Activated CD8-positive, alpha-beta T cell treated with anti-CD3 and anti-CD28 coated beads, Interleukin-2, amount 10 ng/mL, durations not matched to agents 7 days and 5 days (primary cell): ENCODE measurements at places on chromosomes 2 and 18. TPM values are rescaled to one million over a fixed set of nuclear protein-coding genes. Genes with fewer than 3 reads are reported as not detected.

Gene RND3
- total RNA-seq = not detected

Gene FTCDNL1
- total RNA-seq = 1.9 TPM

Gene SP140
- total RNA-seq = 57.5 TPM

Gene DLGAP1
- total RNA-seq = not detected

Gene XDH
- total RNA-seq = not detected

Gene AFF3
- total RNA-seq = 7.1 TPM

Gene ARHGEF33
- 0.08 TPM for total RNA-seq

Gene SLC5A7
- total RNA-seq = not detected

- DNase-seq = no peak
Measured at GRCh38 chr2:171524018-171524401, 1.7 kb downstream of the CYBRD1 start.

- DNase-seq = no peak
Measured at GRCh38 chr2:165058476-165059265, 103.3 kb upstream of the SLC38A11 start.

DNA sequence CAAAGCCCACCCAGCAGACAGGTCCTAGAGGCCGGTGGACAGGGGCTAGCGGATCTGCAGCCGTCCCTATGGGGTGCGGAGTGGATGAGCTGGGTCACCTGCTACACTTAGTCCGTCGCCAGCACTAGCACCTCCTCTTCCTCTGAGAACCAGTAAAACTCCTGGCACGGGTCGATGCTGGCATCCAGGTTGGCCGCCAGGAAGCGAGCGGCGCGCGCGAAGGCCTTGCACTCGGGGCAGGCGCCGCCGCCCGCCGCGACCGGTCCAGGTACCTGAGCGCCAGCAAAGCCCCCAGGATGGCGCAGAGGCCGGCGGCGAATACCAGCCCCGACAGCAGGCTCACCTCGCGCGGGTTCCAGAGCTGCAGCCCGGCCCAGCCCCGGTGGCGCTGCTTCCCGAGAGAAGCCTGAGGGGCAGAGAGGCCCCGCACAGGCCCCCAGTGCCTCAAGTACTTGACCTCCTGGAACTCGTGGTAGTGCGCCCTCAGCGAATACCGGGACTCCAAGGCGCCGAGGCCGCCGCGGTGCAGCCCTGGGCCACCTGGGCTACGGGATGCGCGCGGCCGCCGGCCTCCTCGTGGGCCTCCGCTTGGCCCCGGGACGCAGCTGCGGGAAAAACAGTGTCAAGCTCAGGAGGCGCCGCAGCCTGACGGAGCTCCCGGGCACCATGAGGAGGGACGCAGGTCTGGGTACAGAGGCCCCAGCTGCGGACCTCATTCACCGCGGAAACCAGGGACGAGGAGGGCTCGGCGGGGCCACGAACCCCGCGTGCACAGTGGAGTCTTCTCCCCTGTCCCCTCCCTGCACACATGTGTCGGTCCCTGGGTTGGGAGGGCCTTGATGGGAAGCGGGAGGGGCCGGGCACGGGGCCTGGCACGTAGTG is 27.5 kb upstream of the ALPP start:
- DNase-seq = no peak

DNA sequence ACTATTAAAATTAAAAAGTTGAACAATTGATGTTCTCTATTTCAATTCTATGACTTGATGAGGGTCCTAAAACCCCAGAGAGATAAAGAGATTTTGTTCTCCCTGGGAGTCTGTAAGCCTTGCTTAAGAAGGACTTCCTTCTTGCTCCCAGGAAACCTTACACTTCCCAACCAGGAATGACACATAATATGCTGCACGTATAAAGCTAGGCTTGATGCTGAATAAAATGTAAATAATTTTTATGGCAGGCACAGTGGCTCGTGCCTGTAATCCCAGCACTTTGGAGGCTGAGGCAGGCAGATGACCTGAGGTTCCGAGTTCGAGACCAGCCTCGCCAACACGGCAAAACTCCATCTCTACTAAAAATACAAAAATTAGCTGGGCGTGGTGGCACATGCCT is 27.8 kb downstream of the SPIRE1 start:
- DNase-seq = no peak

- peak; percentile 73 for DNase-seq
Measured at GRCh38 chr2:240567872-240568677, at the start of gene RNPEPL1. RNPEPL1 (plus strand) TSS chr2:240568484; CDS start chr2:240568587, 103 bp downstream.

DNA sequence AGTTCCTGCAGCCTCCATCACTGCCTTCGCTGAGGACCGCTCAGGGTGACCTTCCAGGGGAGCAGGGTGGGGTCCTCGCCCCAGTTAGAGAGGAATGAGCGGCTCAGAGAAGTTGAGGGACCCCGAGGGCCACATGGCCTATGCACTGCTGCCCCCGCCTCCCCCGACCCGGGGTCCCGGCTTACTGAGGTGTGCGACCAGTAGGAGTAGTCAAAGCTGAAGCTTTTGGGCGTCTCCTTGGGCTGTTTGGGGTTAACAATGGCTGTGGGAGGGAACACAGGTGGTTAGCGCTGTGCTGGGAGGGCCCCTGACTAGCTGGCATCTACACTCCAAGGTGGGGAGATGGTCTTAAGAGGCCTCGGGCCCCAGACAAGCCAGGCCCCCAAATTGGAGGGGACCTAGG is 31.0 kb downstream of the KIF1A start:
- no peak for DNase-seq

DNA sequence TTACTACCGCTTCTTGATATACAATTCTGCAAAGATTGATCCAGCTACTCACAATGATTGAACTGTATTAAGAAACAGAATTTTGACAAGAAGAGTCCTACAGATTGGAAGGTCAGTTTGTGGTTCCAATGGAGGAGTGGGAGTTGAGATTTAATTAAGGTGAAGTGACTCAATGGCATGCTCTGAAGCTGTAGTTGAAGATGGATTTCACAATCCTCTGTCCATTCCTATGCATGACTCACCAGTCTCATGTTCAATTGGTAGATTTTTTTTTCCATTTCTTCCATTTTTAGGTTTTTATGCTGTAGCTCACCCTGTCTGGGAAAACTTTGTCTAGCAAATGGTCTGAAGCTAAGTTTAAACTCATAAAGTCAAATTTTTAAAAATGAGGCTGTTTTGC is 83.3 kb downstream of the DPP4 start:
- DNase-seq = no peak

DNA sequence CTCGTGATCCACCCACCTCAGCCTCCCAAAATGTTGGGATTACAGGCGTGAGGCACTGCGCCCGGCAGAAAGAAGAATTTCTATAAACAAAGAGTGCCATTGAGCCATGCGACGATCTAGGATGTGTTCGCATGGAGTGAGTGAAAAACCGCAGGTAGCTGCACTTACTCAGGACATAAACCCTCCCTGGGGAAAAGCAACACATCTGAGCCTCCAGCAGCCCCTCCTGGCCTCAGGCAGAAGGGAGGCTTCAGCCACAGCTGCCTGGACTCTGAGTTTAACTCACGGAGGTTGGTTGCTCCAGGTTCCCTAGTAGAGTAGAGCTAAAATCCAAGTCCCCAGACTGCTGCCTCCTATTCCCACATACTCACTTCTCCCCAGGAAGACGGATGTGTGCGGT is 11.3 kb upstream of the STK25 start:
- no peak for DNase-seq

DNA sequence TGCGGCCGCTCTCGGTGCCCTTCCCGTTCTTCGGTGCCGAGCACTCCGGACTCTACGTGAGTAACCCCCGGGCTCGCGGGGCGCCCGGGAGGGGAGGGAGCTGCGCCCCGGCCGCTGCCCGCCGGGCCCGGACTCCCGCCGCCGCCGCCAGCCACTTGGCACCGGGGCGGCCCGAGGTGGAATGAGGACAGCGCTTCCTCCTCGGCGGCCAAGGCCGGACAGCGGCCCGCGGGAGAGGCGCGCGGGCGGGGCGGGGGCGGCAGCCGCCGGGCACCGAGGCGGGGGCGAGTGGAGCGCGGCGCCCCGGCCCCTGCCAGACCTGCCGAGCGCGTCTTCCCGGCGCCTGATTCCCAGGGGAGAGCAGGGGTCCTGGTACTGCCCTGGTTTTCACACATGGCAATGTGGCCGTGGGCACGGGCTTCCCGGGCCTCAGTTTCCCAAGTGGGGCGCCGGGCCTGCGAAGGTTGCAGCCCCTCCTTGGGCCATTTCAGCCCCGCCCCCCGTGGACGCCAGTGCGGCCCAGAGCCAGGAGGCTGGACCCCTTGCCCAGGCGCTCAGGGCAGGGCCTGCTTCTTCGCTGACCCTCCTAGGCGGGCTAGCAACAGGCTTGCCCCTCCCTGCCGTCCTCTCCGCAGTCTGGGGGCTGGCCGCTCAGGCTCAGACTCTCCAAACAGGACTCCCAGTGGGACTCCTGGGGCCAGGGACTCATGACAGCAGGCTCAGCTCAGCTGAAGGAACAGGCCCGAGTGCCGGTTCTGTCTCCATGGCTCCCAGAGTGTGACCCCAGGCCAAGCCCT is 775 bp downstream of the SNED1 start:
- DNase-seq = no peak

DNA sequence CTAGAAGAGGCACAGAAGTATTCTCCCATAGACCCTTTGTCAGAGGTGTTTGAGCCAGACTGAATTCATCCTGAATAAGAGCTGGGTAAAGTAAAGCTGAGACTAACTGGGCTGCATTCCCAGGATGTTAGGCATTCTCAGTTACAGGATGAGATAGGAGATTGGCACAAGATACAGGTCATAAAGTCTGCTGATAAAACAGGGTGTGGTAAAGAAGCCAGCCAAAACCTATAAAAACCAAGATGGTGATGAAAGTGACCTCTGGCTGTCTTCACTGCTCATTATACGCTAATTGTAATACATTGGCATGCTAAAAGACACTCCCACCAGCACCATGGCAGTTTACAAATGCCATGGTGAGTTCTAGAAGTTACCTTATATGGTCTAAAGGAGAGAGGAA is 364.9 kb upstream of the TMEFF2 start:
- DNase-seq = no peak

- DNase-seq = no peak
Measured at GRCh38 chr18:11176481-11176881, 27.1 kb upstream of the PIEZO2 start.

- DNase-seq = no peak
Measured at GRCh38 chr2:29159125-29159524, 43.9 kb downstream of the CLIP4 start.

DNA sequence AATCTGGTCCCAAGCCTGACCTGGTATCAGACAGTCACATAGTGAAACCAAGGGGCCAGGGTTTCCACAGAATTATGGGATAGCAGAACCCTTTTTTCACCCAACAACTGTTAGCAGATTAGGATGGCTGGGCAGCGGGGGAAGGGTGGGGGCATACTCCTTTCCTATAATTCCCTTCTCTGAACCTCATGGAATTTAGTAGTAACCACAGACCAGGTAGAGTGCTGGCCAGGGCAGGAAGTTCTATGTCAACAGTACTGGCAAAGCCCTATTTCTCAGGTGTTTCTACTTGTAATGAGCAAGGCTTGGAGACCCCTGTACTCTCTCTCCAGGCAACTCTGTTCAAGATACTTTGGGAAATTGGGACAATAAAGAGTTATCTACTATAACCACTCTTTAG is 174.6 kb downstream of the THADA start:
- DNase-seq = no peak

- no peak for DNase-seq
Measured at GRCh38 chr2:56681659-56682396, 498.0 kb downstream of the CCDC85A start.

- no peak for DNase-seq
Measured at GRCh38 chr2:184206045-184206444, 392.3 kb upstream of the ZNF804A start.

DNA sequence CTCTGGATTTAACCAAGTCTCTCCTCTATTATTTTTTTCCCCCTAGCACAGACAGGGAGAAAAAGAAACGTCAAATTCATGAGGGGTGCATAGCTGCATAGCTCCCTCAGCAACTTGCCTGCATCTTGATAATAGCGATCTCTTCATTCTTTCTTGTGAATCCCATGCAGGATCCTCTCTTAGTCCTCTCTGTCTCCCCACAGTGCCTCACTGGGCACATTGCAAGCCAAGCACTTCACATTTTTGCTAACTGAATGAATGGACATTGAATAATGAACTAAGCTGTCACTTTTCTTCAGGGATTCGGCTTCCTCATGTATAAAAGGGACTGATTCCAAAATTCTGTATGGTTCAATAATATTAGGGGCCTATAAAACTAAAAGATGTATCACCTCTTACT is 2.9 kb upstream of the EPB41L3 start:
- no peak for DNase-seq

DNA sequence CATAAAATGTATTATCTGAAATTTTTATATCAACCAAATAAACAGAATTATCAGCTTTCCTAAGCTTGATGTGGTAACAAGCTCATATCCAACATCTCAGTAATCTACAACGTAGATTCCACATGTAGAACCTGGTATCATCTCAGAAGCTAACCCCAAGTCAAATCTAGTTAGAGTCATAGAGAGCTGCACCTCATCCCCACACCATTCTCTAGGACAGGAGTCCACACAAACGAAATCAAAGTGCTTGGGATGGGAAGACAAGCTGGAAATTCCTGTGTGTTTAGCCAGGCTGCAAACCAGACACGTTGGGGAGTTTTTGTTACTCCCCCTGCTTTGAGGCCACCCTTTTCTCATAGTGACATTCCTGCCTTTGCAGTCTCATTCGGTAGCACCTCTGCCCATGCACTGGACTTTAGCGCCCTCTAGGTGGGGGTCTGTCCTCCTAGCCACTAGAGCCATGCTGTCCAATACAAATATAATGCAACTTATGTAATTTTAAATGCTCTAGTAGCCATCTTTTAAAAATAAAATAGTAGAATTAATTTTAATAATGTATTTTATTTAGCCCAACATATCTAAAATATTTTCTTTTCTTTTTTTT is 28.1 kb upstream of the SATB2 start:
- peak; percentile 44 for DNase-seq

DNA sequence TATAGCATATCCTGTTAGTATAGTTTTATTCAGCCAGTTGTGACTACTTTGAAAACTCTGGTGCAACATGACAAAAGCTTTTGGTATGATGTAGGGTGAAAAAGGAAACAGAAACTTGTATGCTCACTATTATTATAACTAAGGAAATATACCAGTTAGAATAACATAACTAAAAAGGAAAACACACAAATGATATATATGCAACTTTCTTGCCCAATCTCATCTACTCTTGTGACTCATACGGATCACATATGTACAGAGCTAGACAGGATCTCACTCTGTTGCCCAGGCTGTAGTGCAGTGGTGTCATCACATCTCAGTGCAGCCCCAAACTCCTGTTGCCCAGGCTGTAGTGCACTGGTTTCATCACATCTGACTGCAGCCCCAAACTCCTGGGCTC is 12.4 kb upstream of the TLK1 start:
- no peak for DNase-seq

DNA sequence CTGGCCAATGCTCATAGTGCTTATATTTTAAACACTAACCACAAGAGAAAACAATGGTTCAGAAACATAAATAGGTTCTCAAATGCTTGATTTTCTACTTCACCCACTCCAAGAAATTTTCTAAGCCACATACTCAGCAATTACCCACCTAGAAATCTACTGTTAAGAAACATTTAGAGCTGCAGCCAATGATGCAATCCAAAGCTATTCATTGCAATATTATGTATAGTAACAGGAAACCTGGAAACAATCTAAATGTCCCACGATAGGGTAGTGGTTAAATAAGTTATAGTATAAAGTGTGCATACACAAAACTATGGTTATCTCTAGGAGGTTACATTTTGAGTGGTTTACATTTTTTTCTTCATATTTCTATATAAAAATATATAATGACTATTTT is 5.7 kb downstream of the FAM237A start:
- no peak for DNase-seq
